ENCODE measurements at places on chromosomes 4 and X.

DNA sequence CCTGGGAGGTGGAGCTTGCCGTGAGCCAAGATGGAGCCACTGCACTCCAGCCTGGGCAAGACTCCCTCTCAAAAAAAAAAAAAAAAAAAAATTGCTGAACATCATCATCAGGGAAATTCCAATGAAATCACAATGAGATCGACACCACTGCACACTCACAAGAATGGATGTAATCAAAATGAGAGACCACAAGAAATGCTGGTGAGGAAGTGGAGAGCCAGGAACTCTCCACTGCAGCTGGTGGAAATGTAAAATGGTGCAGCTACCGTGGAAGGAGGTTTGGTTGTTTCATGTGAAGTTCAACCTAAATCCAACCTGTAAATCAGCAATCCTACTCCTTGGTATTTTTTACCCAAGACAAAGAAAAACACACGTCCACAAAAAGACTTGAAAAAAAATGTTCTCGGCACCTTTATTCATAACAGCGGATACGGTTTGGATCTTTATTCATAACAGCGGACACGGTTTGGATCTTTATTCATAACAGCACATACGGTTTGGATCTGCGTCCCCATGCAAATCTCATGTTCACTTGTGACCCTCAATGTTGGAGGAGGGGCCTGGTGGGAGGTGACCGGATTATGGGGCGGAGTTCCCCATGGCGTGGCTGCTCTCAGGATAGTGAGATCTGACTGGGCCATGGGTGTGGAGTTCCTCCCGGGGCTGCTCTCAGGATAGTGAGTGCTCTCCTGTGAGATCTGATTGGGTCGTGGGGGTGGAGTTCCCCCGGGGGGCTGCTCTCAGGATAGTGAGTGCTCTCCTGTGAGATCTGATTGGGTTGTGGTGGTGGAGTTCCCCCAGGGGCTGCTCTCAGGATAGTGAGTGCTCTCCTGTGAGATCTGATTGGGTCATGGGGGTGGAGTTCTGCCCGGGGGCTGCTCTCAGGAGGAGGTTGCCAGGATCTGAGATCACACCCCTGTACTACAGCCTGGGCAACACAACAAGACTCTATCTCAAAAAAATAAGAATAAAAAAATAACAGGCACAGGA, 7.7 kb downstream of the GAK start:
- DNase-seq, result no peak

DNA sequence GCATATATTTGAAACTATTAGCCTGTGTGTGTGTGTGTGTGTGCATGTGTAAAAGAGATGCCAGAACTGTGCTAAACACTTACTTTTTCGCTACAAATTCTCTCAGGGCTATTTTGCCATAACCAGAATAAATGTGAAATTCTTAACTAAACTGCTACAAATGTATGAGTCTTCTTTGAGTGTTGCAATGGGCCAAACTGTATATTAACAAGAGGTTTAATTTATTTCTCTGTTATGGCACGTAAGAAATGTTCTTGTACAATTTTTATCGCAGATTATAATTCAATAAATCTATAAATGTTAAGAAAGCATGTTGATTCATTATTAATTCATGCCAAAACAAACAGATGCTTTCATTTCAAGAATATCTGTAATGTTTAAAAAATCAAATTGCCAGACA, 454.5 kb upstream of the PCDH7 start:
- DNase-seq, result no peak

- no peak for DNase-seq
These were observed 407 bp upstream of the ZC4H2 start for GRCh38 chrX:64976673-64977040.

DNA sequence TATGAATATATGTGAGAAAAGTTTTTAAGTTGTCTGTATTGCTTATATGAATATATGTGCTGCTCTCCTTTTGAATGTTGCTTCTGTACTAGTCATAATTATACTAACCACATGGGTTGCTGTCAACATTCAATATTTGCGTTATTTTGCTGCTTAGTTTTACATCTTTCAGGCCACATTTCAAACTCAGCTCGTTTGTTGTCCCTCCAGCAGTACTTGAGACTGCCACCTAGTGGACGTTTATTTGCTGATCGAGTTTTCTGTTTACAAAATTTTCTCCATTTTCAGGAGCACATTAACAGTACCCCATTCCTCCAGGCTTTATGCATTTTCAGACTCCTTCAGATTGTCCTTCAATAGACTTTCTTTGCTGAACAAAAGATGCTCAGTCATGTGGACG, 75.8 kb downstream of the NUDT11 start:
- no peak for DNase-seq

DNA sequence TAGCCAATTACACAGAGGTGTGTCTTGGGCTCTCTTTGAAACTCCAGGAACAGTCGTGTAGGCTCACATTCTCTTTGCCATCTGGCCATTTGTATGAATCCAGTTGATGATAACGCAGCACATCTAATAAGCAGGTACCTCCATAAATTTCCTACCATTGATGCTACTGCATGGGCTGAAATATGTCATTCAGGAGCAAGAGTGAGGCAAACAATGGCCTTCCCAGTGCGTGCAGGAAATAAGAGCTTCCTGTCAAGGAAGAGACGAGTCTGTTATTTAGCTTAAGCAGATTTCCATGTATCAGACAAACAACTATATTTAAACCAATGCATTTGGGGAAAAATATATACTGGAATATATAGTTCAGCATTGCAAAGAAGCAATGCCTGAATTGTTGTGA, 102.1 kb upstream of the MXRA5 start:
- no peak for DNase-seq

GRCh38 chrX:6506444-6506843, 28.5 kb downstream of the VCX3A start:
- no peak for DNase-seq

GRCh38 chrX:142616636-142617035, 409.1 kb upstream of the SPANXN4 start:
- DNase-seq, result no peak

Measured in T-helper 2 cell (primary cell).